ENCODE measurements at places on chromosomes 5 and 9.
A peak's percentile ranks its signal among the peaks of the same experiment; 100 is the strongest.

DNA sequence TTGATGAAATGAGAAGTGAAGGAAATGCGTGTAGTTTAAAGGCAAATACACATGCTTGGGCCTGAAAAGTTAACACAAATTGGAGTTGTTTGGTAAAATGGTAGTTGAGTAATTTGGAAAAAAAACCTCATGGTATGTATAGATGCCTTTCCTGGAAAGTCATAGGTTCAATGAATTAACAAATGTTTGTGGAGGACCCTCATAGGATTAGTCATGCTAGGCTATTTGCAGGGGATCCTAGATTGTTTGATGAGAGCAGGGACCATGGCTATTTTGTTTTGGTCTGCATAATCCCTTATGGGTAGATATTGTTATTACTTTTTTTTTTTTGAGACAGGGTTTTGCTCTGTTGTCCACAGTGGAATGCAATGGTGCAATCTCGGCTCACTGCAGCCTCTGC lies 93.5 kb upstream of the NR3C1 start:
- DNase-seq: no peak

GRCh38 chr5:3963652-3964051 lies 368.0 kb downstream of the IRX1 start:
- DNase-seq: no peak

DNA sequence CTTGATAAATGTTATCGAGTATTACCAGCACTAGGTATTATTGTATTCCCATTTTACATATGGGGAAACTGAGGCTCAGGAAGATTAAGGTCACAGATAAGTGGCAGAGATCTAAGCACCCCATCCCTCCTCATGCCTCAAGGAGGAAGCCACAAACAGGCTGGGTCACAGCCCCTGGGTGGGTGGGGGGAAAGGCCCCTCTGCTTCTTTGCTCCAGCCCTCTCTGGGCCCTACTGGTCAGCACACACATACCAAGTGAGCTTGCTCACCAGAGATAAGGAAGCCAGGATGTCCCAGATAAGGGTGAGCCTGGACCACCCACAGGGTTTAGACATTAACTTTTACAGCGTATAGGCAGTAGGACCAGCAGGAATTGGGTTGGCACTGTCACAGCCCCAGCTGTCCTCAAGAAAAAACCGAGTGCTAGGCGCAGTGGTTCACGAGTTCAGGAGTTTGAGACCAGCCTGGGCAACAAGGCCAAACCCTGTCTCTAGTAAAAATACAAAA lies 45.3 kb downstream of the STK10 start:
- no peak for DNase-seq

DNA sequence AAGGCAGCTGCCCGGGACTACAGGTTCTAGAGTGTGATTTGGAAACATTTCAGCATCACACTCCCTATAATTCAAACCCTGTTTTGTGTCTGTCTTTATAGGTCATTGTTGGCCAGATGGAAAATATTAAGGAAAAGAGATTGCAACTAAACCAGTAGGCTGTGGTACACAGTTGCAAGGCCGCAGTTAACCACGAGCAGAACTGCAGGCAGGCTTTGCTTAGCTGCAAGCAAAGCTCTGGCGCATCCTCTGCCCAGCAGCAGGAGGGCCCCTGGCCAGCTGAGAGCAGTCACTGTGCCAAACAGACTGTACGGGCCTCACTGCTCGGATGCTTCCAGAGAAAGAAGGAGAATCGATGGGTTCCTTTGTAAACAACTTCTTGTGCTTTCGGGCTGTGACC lies 204.5 kb downstream of the DENND1A start:
- no peak for DNase-seq

- no peak for DNase-seq
These were observed 772.1 kb upstream of the CDH9 start for GRCh38 chr5:27810458-27810857.

- DNase-seq: no peak
These were observed 33.4 kb upstream of the TGFBR1 start for GRCh38 chr9:99071313-99072039.

GRCh38 chr5:122401976-122402725 lies 90.1 kb downstream of the SNCAIP start:
- no peak for DNase-seq

- no peak for DNase-seq
These were observed 36.2 kb downstream of the CDK7 start for GRCh38 chr5:69270840-69271239.

- no peak for DNase-seq
These were observed 9.7 kb upstream of the LRRC70 start for GRCh38 chr5:62568800-62569432.

- DNase-seq: no peak
These were observed 231.2 kb downstream of the ARRDC3 start for GRCh38 chr5:91151947-91152346.

DNA sequence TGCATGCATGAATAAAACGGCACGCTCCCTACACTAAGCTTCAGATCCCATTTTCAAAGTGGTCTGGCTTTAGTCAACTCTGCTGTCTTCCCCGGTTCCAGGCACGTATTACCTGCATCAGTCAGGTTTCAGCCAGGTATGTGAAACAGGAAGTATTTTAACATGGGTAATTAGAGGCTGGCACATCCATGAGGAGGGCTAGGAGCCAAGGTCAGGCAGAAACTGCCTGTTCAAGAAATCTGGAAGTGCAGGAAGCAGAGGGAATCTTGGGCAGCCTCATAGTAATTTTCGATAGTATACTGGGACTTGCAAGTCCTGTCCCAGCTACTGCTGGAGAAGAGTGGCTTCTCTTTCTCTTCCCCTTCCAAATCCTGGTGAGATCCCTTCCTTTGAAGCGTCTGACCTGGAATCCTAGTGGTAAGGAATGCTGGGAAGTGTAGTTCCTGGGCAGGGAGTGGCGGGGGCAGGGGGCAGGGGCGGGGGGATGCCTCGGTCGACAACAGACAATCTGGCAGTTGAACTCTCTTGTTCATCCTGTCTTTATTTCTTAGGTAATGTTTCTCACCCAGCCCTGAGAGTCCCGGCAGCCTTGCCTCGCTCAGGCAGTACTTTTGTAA lies 403.1 kb downstream of the TLE4 start:
- no peak for DNase-seq

DNA sequence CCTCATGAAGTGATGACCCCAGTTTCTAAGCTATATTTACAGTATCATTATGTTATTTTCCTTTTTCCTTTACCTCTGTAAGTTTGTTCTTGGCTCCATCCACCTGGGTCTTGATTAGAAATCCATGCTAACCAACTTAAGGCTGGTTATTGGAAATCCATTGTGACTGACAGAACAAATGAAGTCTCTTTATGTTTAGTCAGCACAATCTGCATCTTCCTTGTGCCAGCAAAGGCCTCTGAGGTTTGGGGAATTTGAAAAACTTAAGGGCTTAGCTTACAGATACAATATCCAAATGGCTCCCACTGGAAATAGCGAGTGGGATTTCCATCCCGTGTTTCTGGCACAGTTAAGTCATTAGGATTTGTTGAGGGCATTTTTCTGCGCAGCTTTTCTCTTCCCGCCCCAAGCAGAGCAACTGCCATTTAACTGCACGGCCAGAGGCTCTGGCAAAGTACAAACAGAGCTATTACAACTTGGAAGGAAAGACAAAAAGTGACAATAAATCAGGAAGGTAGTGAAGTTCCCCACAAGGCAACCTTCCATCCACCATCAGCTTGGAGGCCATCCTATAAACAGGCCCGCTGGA lies 64.2 kb downstream of the DCP2 start:
- DNase-seq: no peak

- no peak for DNase-seq
These were observed 70.3 kb downstream of the INSYN2B start for GRCh38 chr5:169909945-169910344.

DNA sequence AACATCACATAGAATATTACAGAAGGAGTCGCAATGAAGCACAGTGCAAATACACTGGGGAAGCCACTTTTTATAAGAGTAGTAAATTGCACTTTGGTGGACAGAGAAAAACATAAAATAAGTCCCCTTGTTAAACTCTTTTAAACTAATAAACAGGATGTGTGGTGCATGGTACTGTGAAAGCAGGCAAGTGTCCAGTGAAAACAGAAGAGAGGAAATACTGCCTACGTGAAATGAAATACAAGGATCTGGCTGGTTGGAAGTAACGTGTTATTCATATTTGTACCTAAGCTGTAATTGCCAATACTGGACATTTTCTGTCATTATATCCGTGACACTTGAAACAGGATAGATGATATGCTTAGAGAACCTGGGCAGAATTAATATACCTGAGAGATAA lies 191.9 kb upstream of the SLC27A6 start:
- DNase-seq: no peak

- DNase-seq: no peak
These were observed 7.2 kb upstream of the POU4F3 start for GRCh38 chr5:146331423-146331822.

DNA sequence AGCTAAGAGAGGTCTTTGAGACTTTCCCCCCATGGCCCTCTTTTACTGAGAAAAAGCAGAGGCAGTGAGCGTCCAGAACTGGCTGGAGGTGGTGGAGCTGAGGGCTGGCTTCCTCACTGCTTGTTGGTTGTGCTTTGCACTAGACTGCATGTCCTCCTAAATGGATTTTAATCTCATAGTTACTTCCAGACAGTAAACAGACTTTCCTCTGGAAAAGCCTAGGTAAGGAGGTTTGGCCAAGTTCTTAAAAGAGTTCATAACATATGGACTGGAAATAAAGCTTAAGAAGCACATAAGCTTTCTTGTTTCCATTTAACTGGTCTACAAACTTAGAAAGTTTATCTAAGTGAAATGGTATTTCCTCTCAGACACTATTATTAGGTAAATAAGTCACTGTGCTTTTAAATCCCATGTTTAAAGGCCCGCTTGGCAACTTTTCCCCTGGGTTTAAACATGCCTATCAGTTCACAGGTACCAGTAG lies 2.0 kb downstream of the ASPN start:
- no peak for DNase-seq

GRCh38 chr9:90165281-90165680 lies 477.3 kb downstream of the DIRAS2 start:
- no peak for DNase-seq

- no peak for DNase-seq
These were observed 67.9 kb upstream of the CHSY3 start for GRCh38 chr5:129836321-129836720.

DNA sequence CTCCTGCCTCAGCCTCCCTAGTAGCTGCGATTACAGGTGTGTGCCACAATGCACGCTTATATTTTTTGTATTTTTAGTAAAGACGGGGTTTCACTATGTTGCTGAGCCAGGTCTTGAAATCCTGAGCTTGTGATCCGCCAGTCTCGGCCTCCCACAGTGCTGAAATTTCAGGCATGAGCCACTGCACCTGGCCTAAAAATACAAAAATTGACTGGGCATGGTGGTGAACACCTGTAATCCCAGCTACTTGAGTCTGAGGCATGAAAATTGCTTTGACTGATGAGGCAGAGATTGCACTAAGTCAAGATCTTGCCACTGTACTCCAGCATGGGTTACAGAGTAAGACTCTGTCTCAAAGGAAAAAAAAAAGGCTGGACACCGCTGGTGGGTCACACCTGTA lies 13.1 kb upstream of the DYNC2I2 start:
- no peak for DNase-seq

DNA sequence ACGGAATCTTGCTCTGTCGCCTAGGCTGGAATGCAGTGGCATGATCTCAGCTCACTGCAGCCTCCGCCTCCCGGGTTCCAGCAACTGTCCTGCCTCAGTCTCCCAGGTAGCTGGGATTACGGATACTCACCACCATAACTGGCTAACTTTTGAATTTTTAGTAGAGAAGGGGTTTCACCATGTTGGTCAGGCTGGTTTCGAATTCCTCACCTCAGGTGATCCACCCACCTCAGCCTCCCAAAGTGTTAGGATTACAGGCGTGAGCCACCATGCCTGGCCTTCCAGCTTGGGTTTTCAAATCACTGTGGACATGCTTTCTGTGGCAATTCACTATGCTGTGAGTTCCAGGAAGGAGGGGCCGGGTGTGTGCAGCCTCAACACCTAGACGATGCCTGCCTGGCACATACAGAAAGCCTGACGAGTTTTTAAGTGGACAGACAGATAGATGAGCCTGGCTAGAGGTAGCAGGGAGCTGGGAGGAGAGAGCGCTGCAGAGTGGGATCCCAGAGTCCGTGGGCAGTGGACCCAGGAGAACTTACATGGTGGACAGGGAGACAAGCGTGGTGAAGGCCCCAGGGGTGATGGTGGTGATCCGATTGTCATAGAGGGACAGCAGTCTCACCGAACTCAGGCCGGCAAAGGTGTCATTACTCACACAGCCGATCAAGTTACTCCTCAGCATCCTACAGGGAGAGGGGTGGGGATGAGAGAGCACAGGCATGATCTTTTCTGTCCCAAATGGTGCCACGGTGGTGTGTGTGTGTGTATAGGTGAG lies 173.4 kb upstream of the PANK3 start:
- no peak for DNase-seq

DNA sequence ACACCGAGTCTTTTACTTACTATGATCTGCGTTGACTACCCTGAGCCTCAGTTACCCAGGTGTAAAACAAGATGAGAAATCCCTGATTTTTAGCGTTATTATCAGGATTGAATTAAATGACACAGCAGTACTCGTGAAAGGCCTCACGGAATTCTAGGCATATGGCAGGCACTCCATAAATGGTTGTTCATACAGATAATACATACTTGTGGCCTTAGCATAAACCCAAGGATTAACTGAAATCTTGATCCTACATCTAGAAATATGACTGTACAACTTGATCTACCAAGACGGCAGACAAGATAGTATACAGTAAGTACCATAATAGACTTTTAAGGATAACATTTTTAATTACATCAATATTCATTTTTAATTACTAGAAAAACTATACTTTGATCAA lies 409.8 kb downstream of the BNC2 start:
- DNase-seq: no peak

GRCh38 chr5:62795926-62796325 lies 217.3 kb downstream of the LRRC70 start:
- no peak for DNase-seq

- DNase-seq: no peak
These were observed 30.3 kb downstream of the DIMT1 start for GRCh38 chr5:62373382-62373781.

DNA sequence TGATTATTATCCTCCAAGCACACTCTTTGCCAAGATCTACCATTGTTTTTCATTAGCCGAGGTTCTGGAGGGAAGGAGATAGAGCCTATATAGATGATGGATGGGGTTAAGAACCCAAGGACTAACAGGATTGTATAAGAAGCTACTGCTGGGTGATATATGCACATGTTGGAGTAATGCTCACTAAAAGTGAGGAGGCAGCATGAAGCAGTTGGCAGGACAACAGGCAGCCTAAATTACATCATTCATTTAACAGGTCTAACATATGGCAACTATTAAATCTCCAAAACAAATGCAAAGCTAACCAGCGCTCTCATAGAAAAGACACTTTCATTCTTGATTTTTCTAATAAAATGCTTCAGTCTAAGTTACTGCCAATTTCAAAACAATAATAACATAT lies 293.2 kb downstream of the EPB41L4A start:
- DNase-seq: no peak

- no peak for DNase-seq
These were observed 71.1 kb downstream of the COL27A1 start for GRCh38 chr9:114226246-114227055.

GRCh38 chr9:108178318-108178717 lies 677.5 kb downstream of the ACTL7B start:
- DNase-seq: no peak

- peak; percentile 72 for DNase-seq
These were observed 485 bp downstream of the TGFBR1 start for GRCh38 chr9:99105152-99106043.

- no peak for DNase-seq
These were observed 303.0 kb upstream of the GRIA1 start for GRCh38 chr5:153187503-153187902.

Measured in activated T-cell treated with anti-CD3 and anti-CD28 coated beads, Interleukin-2, amount 50 U/mL, for 48 hours (primary cell).